Smooth muscle cell of bladder (primary cell): ENCODE measurements at places on chromosomes 7 and 10. TPM values are rescaled to one million over a fixed set of nuclear protein-coding genes. Genes with fewer than 3 reads are reported as not detected.

The LLCFC1 gene
- total RNA-seq = not detected in 2 replicates

The BUB3 gene
- total RNA-seq = 112 and 121 TPM in 2 replicates

The PSAP gene
- total RNA-seq = 556 and 987 TPM in 2 replicates

The ZPBP gene
- not detected in 2 replicates for total RNA-seq

The NSUN6 gene
- total RNA-seq = 7.5 and 9.5 TPM in 2 replicates

The PSPH gene
- 56.2 and 80.5 TPM in 2 replicates for total RNA-seq

The MOGAT3 gene
- not detected in 2 replicates for total RNA-seq

The GTF2IRD1 gene
- 8.5 and 9.9 TPM in 2 replicates for total RNA-seq

The TEX36 gene
- total RNA-seq = not detected in 2 replicates

The TOMM7 gene
- total RNA-seq = 258 and 272 TPM in 2 replicates

The EN2 gene
- under 0.01 TPM in 1 of 2 replicates, not detected in the other for total RNA-seq
